ENCODE measurements at places on chromosomes 1 and 21. TPM values are rescaled to one million over a fixed set of nuclear protein-coding genes. Genes with fewer than 3 reads are reported as not detected.

UCHL5 gene
- 81.3 TPM for total RNA-seq

IL19 gene
- total RNA-seq = not detected

CFAP107 gene
- total RNA-seq = not detected

HLX gene
- not detected for total RNA-seq

FMOD gene
- 1.4 TPM for total RNA-seq

SYCP1 gene
- total RNA-seq = not detected

S100A1 gene
- not detected for total RNA-seq

PSMB2 gene
- total RNA-seq = 92.9 TPM

ORC1 gene
- 51.0 TPM for total RNA-seq

PLOD1 gene
- 21.5 TPM for total RNA-seq

FAM43B gene
- not detected for total RNA-seq

SLC5A9 gene
- total RNA-seq = not detected

BARHL2 gene
- not detected for total RNA-seq

FGR gene
- 0.51 TPM for total RNA-seq

TSPEAR gene
- total RNA-seq = not detected

NR5A2 gene
- total RNA-seq = not detected

RHBG gene
- total RNA-seq = not detected

FBXO2 gene
- total RNA-seq = 1.9 TPM

ATXN7L2 gene
- total RNA-seq = 13.7 TPM

Data from activated CD8-positive, alpha-beta T cell treated with anti-CD3 and anti-CD28 coated beads for 36 hours (primary cell).